ENCODE measurements at places on chromosomes 16 and 17.

DNA sequence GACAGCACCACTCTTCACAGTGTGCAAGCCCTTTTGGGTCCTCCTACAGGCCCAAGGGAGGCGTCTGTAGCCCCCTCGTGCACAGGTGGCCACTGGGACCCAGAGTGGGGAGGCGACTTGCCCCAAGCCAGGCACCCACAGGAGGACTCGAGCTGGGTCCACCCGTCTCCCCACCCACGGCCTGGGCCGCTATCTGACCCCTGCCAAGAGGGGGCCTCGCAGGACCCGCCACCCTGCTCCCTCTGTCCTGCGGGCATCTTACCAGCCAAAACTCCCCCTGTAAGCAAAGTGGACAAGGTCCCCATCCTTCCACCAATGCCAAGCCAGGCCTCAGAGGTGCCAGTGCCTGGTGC, 31.1 kb downstream of the CNGB1 start:
- no peak for DNase-seq

DNA sequence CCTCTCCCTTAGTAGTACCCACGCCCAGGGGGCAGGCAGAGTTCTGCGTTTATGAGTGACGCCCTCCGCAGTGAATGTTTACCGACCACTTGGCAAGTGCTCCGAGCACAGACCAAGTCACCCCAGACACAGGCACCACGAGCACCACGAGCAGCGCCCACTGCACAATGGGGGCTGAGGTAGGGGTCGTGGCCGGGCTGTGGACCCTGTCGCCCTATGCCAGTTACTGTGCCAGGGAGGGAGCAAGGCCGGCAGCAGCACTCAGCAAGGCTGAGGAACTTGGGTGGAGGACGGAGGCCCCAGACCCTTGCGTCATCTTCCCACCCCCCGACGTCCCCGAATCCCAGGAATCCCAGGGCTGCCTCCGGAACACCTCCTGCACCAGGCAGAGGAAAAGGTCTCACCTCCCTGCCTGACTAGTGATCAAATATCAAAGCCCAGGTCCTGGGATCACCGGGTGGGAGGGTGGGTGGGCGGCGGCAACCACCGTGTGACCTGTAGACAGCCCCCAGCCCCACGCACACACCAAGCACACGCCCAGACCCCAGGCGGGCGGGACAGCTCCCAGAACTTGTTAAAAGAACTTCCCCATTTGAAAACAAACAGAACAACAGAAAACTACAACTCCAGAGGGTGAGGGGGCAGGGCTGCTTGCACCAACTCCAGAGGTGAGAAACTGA, 5.4 kb downstream of the VASN start:
- no peak for DNase-seq

DNA sequence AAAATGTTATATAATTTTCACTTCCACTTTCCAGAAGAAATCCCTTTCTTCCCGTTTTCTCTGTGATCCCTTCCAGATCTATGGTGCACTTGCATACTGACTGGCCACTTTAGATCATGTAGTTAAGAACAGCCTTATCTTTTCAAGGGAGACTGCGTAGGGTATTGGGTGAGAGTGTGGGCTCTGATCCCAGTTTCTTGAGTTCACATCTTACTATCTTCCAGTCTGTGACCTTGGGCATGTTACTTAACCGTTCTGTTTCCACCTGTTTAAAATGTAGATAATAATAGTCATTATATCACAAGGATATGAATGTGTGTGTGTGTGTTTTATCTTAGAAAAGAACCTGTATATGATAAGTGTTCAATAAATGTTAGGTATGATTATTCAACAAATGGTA, 83.7 kb downstream of the TANGO6 start:
- no peak for DNase-seq

- no peak for DNase-seq
These were observed 16.8 kb downstream of the PIEZO1 start for GRCh38 chr16:88768071-88768783.

GRCh38 chr17:79180358-79181005, 105.9 kb downstream of the ENGASE start:
- DNase-seq, result no peak

GRCh38 chr16:89395150-89396142, 94.9 kb downstream of the ANKRD11 start:
- DNase-seq, result no peak

DNA sequence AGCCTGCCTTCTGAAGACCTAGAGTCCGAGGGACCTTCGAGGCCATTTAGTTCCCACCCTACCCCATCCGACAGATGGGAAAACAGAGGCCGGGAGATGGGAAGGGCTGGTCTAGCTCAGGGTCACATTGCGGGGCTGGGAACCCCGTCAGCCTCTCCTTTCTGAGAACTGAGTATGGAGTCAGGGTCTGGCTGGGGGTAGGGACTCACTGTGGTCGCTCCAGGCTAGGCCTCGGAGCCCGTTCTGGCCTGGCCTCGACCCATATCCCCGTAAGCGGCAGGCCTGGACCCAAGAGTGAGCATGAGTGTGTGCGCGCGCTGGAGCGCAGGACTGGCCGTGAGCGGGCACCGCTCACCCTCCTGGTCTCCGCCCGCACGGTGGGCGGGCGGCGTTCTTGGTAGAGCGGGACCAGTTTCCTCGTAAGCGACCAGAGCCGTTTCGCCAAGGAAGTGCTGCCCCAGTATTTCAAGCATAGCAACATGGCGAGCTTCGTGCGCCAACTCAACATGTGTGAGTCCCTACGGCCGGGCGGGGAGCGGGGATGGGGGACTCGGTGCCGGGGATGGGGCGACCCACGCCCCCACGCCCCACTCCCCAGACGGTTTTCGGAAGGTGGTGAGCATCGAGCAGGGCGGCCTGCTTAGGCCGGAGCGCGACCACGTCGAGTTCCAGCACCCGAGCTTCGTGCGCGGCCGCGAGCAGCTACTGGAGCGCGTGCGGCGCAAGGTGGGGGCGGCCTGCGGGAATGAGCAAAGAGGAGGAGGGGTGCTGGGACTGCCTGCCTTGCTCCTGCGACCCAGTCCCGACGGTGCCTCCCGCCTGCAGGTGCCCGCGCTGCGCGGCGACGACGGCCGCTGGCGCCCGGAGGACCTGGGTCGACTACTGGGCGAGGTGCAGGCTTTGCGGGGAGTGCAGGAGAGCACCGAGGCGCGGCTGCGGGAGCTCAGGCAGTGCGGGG, 855 bp downstream of the HSF4 start:
- DNase-seq, result no peak

DNA sequence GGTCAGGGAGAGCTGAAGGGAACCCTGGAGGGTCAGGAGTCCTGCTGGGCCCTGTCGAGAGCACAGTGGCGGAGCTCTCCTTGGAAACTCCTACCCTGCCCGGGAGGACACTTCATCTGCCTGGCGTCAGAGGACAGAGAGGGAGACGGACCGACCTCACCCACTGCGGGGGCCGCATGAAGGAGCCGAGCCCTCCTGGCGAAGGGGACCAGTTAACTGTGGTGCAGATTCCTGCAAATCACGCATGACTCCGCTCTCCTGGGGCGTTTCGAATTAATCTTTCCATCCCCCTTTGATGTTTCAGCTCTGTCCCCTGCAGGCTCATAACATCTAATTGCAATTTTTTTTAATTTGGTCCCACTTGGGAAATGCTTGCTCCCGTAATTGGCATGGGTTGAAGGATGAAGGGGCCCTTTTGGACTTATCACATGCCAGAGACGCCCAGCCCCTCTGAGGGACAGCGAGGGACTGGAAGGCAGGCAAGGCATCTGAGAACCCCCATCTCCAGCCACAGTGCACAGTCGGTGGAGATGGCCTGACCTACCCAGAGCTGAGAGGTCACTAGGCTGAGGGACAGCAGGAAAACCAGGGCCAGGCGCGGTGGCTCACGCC, 26.5 kb downstream of the RPH3AL start:
- DNase-seq, result no peak

DNA sequence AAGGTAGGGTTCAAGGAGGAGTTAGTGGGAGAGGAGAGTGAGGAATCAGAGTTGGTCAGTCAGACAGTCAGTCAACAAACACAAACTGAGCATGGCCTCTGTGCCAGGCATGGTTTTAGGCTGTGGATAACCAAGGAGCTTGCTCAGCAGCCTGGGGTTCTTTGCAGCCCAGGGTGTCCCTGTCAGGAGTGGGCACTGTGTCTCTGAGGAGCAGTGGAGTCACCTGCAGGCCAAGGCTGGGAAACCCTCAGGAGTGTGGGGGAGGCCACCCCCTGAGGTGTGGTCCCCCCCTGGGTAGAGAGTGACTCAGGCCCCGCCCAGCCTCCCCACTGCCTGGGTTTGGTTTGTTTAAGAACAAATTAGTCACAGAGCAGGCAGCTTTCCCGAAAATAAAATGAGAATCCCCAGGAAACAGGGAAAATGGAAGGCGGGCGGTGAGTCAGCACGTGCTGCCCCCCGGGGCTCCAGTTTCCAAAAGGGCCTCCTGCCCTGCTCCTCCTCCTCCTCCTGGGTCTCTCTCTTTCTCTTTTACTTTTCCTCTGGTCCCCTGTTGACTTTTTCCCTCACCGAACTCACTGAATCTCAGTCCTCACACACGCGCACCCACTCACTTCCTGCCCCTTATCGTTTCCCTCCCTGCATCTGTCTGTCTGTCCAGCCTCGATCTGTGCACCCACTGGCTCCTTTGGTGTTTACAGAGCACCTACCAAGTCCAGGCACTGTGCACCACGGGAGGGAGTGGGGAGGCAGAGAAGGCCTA, 44.3 kb downstream of the SOCS3 start:
- DNase-seq, result no peak

DNA sequence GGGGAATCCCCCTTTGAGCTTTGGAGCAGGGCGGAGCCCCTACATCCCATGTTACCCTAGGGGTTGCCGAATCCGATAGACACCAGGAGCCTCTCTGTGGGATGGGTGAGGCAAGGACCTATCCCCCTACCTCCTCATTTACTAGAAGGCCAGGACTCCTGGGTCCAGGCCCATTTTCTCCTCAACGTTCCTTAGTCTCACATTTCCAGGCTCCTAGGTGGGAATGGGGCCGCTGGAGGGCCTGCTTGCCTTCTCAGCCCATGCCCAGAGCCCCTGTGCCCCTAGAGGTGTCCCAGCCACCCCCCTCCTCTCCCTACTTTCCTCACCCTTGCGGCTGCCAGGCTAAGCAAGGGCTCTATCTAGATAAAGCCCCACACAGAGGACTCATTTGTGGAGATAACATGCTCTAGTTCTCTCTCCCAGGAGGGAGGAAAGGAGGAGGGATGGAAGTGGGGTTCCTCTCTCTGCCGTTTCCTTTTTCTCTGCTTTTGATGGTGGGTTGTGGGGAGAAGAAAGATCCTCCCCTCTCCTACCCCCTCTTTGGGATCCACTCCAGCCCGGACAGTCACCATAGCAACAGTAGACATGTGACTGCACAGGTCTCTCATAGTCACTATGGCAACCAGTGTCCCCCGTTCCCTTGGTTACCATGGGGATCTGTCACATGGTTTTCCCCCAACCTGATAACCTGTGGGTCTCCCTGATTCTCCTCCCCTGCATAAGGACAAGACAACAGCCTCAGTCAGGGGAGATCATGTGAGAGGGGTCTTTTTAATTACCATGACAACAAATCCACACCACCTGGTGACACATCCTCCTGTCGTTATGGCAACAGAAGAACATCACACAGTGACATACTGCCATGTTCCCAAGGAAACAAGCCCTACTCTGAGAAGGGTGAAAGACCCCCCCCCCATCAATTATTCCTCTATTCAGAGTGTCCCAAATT, 5.2 kb downstream of the CACNA1G start:
- no peak for DNase-seq

DNA sequence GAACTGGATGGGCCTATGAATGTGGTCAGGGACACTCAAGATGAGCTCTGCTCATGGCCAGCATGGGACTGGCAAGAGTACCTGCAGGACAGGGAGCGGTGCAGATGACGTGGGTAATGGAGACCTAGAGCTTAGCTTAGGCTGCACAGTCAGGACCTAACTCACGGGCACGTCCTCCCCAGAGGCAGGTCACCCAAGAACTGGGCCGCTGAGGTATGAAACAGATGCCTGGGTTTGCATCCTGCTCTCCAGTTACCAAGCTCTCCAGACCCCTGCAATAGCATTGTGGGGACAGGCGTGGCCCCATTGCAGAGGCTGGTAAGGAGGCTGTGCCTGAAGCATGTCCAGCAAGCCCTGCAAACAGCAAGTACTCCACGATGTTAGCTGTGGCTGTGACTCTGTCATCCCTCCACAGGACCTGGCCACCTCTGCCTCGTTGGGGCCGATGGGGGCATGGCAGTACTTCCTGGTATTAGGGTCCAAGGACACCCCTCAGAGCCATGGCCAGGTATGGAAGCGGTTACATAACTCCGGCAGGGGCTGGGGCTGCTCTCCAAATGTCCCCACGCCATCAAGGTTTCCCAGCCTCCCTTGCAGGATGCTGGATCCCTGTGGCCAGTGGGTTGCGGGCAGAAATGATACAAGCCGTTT, 37.5 kb upstream of the RBFOX3 start:
- no peak for DNase-seq

GRCh38 chr17:47850692-47851573, at the start of gene SP6:
TSS of gene SP6 (minus strand) at chr17:47851163. CDS start at chr17:47848429, 2,734 bp downstream.
- DNase-seq, result no peak

DNA sequence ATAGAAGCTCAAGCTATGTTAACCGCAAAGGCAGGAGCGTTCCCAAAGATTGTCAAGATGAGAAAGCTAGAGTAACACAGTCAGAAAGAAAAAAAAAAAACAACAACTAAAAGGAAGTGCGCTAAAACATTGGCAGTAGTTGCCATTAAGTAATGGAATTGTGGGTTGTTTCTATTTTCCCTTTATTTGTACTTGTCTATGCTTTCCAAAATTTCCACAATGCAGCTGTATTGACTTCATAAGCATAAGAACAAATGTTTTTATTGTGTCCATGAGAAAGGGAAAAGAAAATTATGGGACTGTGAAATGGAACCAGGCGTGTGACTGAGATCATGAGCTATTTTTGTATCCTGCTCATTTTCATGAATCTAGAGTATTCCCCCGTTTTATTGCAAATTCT, 153.4 kb downstream of the TMEM114 start:
- DNase-seq, result no peak

GRCh38 chr17:70434536-70435490, 265.5 kb downstream of the KCNJ2 start:
- no peak for DNase-seq

Data from DND-41 (cell line).